ENCODE measurements at places on chromosomes 13 and 19.

- DNase-seq, result peak; percentile 13
Observed at GRCh38 chr13:42574011-42574410, at the start of gene TNFSF11. Gene TNFSF11, plus strand, starts transcription at chr13:42574152. Its CDS starts 152 bp downstream, at chr13:42574304.

DNA sequence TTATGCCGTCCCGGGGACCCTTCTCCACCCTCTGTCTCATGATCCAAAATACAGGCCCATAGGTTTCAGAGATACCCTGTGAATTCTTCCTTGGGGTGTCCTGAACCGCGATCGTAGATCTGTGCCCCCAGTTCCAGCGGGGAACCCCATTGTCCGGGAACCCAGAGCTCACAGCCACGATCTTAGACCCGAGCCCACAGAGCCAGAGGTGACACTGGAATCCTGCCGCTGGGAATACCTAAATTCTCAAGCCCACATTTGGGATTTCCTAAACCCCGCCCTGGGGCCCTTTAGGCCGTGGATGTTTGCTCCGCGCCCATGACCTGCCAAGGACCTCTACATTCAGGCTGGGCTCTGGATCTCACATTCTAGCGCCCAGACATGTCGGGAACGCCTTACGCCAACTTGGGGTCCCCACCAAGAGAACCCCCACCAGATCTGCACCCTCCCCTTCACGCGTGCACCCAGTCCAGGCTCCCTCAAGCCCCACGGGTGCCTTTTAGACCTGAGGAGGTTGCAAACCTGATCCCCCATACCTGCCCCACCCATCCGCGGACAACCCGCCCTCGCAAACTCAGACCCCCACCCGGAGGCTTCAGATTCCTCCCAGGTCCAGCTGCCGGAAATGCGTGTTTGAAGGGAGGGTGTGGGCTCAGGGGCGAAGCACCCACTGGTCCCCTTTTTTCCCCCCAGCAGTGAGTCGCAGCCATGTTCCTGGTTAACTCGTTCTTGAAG is 605 bp downstream of the CAPNS1 start:
- no peak for DNase-seq

DNA sequence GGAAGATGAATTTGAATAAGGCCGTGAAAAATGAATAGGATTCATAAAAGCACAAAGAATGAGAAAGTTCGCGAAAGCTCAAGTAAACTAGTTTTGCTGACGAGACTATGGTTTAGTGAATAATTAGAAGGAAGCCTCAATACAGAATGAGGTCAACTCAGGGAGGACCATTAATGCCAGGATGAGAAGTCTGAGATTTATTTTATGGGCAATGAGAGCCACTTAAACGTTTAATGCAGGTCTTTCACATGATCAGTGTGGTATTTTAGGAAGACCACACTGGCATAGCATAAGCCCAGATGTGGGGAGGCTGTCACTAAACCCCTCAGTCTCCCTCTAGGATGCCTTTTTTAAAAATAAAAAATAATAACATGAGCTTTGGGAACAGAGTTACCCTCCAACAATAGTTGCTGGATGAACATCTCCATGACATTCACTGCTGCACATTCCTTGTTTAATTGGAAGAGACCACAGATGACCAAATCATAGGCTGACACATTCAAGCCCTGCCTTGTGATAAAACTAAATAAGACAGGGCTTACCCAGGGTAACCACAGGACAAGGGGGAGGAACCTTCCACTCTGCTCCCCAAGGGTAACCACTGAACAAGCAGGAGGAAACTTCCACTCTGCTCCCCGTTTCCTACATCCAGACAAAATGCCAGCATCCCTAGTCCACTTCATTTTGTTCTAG is 43.6 kb upstream of the LSM14A start:
- DNase-seq, result no peak

GRCh38 chr19:39074205-39074692 is 9.9 kb upstream of the ACP7 start:
- no peak for DNase-seq

GRCh38 chr19:19026299-19026971 is 6.9 kb downstream of the SUGP2 start:
- DNase-seq, result no peak

DNA sequence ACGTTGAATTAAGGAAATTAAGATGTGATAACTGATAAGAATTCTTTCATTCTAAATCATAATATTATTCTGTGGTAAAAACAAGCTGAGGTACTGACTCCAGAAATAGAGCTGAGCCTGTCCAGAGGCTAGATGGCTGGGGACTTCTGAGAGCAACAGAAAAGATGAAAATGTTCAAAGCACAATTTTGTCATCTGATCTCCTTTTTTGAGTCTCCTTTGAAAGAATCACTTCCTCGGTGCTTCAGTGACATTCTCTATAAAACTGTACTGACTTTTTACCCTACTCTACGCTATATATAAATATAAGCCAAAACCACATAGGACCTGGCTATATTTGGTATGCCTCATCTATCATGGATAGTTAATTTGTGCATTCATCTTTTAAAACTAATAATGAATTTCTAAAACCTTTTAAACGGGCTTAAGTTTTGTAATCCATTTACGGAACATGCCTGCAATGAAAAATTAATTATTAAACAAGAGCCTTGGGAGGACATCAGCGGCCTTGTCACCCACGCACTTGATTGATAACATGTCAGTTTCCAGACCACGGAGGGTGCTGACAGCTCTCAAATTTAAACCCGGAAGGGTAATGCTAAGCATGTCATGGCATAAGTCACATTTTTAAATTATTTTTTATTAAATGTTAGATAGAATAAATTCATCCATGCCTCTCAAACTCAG is 235.5 kb downstream of the PCDH9 start:
- DNase-seq, result no peak

DNA sequence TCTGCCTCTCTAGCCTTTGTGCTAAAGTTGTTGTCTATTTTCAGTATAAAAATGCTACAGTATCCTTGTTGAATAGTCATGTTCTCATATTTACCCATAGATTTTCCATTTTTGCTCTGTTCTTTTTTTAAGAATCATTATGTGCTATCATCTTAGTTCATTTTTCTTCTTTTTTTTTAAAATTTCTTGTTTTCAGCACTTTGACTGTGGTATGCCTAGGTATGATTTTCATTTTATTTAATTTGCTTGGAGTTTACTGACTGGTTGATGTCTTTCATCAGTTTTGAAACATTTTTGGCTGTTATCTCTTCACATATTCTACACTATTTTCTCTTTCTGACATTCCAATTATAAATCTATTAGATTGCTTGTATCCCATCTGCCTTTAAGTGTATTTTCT is 192.9 kb downstream of the PDS5B start:
- DNase-seq, result no peak

DNA sequence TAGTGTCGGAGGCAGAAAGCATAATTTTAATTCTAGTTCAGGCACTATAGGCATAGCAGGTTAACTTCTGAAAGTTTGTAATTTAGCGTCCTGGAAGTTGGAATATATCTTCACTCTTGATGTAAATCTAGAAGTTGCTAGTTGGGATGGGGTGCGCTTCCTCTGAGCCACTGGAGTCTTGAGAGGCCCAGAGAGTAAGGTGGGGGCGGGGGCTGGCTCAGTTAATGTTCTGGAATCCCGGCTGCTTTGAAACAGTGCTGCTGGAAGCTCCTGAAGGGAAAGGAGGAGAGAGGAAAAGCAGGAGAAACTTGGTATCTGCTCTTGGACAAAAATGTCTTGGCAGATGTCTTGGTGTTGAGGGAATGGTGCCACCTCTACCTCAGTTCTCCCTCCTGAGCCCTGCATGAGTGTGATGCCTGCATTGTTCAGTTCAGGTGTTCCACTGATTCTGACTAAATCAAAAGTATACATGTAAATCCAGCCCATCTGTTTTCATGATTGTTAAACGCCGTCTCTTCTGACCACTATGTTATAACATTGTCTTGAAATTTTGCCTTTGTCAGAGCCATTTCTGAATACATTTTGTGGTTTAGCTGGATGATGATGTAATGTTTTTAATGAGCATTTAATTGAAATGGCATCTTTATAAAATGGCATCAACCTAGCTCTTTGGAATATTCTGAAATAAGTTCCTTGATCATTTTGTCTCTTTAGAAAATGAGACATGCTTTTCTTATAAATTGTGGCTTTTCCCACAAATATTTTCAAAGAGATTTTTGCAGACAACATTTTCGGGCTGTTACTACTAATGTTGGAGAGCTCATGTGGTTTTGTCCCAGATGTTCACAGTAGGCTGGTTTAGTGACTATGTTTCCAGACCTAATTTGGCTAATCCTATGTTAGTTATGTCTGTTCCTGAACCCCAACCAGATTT is 202.7 kb downstream of the SHISA2 start:
- no peak for DNase-seq

DNA sequence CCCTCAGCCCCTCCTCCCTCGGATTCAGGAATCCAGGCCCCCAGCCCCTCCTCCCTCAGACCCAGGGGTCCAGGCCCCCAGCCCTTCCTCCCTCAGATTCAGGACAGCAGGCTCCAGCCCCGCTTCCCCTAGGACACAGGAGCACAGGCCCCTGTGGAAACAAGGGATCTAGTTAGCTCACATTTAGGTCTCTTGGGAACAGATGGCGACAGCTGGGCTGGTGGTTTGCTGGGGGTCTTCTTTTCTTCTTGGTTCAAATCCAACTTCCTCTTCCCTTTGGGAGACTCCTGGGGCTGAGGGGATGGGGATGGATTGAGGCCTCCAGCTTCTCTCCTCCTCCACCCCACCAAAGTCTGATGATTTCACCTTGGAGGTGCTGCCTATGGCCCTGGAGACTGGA is 19.6 kb downstream of the ZNF575 start:
- no peak for DNase-seq

- no peak for DNase-seq
Observed at GRCh38 chr19:12453495-12453894, 12.7 kb upstream of the ZNF443 start.

- DNase-seq, result no peak
Observed at GRCh38 chr13:72853000-72853399, 71.1 kb downstream of the PIBF1 start.

DNA sequence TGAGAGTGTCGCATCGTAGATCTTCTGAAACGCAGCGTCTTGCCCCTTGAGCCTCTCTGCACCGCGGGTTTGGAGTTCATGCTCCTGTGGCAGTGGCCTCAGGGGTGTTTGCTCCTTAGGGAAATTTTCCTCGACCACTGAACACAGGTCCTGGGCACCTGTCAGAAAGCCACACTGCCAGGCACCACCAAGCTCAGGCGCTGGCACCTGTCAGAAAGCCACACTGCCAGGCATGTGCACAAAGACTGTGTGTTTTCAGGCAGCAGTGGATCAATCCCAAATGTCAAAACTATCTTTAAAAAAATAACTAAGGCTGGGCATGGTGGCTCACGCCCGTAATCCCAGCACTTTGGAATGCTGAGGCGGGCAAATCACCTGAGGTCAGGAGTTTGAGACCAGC is 87.1 kb downstream of the ATP11A start:
- DNase-seq, result no peak

- no peak for DNase-seq
Observed at GRCh38 chr19:28961772-28962500, 251.0 kb downstream of the UQCRFS1 start.

DNA sequence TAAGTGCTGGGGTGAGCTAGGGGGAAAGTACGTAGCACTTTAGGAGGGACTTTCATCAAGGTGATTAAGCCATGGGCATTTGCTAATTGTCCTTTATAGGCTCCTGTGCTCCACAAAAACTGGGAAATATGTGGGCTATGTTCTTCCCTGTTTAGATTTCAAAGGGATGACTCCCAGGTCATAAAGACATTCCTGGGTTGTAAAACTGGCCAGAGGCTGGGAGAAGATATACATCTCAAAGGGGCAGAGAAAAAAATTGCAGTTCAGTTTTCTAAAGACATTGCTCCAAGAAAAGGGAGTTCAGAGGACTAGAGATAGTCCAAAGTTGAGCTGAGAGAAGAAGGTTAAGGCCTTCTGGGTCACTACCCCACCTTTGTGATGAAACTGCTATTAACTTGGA is 204.8 kb downstream of the MYO16 start:
- no peak for DNase-seq

- no peak for DNase-seq
Observed at GRCh38 chr19:43527860-43528622, 1.0 kb upstream of the ETHE1 start.

DNA sequence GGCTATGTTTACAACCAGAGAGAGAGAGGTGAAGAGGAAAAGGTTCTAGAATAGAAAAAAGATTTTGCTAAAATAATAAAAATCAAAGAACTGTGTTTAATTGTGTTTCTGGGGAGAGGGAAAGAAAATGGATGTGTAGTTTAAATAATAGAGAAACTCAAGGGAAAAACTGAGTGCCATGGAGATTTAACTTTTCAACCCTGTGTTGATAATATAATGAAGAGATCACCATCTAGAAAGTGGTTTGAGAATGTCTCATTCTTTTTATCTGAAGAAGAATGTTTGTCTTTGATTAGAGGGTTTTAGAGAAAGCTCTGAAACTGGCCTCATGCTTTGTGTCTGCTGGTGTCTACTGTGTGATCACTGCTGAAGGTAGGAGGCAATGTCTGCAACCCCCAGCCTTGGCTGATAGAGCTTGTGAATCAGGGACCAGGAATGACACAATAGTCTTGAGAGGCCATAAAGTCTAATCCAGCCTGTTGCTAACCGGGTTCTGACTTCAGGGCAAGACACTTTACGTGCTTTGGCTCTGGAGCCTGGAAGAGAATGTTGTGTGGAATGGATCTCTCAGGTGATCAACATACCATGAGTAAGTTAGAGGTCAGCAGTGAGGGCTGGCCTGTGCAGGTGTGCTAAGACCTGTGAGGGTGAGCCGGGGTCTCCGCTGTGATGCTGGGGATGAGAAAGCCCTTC is 5.4 kb downstream of the COL4A2 start:
- no peak for DNase-seq

DNA sequence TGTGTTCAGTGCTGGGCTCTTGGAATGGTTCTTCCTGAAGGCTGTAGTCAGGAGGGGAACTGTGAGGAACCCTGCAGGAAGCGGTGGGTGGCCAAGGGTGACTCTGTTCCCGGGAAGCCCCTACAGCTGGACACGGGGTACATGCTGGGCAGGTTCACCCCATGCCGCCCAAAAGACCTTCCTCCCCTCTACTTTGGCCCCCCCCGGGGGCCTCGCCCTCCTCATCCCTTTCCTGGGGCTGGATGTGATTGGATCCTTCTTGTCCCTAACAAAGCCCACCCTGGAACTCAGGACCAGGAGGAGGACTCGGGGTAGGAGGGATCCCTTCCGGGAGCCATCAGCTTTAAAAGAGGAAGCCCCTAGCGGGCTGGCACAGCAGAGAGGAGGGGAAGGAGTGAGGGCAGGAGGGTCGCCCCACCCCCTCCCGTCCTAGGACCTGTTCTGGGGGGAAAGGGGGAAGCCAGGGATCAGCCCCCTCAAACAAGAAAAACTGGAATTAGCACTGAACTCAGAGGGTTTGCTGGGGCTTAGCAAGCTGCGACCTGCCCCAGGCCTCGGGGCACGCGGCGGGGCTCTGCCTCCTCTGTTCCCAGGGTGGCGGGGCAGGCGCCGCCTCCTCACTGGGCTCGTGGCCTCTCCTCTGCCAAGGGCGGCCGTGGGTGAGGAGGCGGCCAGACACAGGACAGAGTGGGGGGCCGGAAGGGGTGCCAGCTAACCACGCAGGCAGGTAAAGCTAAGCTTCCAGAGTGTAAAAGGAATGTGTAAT is 4.0 kb downstream of the CEBPA start:
- no peak for DNase-seq

GRCh38 chr13:48009284-48009683 is 8.2 kb upstream of the SUCLA2 start:
- DNase-seq, result no peak
